ENCODE measurements at places on chromosomes 2 and 18.
A peak's percentile ranks its signal among the peaks of the same experiment; 100 is the strongest.

GRCh38 chr2:80141007-80141726 is 163.4 kb downstream of the LRRTM1 start:
- DNase-seq: no peak

DNA sequence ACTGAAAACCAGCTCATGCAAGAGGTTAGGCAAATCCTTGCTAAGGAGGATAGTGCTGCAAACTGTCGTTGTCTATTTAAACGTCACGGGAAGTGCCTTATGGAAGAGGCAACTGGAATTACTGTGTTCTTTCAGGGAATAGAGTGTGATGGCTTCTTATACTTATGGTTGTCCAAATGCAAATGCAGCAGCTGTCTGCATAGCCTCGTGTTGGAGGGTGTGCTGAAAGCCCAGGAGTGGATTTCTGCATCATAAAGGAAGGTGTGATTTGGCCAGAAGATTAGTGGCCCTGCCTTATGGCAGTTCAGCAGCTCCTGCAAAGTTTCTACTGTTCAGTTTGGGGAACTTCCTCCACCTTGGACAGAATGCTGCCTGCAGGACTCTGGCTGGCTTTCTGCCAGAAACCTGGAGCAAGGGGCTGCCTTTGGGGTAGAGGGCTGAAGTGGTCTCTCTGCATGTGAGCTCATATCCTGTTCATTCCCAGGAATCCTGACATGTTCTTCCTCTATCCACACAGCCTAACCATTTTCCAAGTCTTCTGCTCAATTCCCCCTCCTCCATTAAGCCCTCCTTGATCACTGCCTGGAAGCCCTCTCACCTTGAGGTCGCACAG is 321.2 kb upstream of the CXCR4 start:
- DNase-seq: no peak

DNA sequence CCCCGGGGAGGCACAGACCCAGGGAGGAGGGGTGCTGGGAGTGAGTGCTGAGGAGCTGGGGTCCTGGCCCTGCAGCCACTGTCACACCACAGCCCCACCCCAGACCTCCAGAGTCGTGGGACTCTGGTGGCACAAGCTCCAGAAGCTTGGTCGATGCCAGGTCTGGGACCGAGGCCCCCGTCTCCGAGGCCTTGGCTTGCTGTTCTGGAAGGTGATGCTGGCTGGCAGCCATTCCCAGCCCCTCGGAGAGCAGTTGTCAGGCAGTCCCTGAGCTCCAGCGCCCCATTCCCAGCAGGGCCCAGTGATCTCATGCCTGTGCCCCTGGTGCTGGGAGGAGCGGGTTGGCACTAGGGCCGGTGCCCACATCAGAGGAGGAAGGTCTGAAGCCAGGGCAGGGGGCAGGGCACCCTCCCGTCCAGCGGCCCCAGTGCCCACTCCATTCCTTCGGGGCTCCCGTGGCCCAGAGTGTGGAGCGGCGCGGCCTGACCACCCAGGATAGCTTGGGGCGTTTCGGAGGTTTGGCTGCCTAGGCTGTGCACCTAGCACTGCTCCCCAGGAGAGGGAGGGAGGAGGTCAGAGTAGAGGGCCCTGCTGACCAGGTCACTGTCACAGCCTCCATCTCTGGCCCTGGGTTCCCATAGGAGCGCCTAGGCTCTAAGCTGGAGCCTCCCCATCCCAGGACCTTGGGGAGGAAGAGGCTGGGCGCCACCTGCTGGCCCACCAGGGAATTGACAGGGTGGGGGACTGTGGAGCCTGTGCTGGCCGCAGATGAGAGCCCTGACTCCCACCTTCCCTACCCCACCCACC is 16.8 kb upstream of the ALPI start:
- no peak for DNase-seq

- DNase-seq: no peak
These were observed 5.1 kb downstream of the EHD3 start for GRCh38 chr2:31238906-31239592.

DNA sequence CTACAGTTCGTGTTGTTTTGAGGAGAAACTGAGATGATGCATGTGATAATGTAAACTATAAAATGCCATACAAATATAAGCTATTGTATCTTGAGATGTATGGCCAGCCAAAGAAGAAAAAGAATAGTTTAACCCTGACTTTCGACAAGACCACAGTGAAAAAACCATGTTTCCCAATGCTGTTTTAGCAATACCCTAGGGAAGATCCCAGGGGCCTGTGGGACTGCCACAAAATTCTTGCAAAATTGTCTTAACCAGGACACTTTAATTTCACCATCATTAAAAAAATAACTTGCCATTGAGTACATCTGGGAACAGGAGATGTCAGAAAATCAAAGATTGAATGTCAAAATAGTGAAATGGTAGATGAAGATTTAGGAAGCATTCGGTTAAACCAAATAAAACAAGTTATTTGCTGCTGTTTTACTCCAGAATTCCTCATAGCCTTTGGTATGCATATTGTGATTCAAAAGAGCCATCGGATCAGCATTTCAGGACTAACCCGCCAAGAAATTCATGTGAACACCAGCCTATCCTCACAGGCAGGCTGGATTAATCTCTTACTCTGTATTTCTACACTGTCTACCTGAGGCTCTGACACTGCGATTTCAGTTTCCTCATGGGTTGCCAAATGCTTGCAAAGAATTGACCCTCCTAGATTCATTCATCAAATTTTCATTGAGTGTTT is 49.0 kb upstream of the SP3 start:
- no peak for DNase-seq

- DNase-seq: no peak
These were observed 45.3 kb downstream of the FBLN7 start for GRCh38 chr2:112183327-112184025.

- DNase-seq: no peak
These were observed 47.8 kb downstream of the SLC4A3 start for GRCh38 chr2:219675221-219675620.

- DNase-seq: peak; percentile 89
These were observed 665.4 kb downstream of the BCL11A start for GRCh38 chr2:59888015-59888414.

- DNase-seq: no peak
These were observed 44.6 kb downstream of the DPP4 start for GRCh38 chr2:162029287-162029901.

DNA sequence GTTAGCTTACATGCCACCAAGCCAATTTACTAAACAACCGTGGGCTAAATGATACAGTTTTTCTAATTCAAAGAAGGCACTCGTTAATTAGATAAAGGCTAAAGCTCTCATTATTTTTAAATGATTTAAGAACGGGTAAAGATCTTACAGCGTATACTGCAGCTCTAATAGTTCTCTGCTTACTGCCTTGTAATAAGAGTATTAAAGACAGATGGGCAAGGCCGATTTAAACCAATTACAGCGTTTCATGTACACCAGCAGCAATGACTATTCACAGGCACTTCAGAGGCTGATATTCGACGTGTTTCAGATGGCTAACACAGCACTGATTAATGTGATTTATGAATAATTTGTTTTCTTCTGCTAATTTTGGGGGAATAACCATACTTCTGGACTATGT is 259.3 kb downstream of the ZNF407 start:
- no peak for DNase-seq

DNA sequence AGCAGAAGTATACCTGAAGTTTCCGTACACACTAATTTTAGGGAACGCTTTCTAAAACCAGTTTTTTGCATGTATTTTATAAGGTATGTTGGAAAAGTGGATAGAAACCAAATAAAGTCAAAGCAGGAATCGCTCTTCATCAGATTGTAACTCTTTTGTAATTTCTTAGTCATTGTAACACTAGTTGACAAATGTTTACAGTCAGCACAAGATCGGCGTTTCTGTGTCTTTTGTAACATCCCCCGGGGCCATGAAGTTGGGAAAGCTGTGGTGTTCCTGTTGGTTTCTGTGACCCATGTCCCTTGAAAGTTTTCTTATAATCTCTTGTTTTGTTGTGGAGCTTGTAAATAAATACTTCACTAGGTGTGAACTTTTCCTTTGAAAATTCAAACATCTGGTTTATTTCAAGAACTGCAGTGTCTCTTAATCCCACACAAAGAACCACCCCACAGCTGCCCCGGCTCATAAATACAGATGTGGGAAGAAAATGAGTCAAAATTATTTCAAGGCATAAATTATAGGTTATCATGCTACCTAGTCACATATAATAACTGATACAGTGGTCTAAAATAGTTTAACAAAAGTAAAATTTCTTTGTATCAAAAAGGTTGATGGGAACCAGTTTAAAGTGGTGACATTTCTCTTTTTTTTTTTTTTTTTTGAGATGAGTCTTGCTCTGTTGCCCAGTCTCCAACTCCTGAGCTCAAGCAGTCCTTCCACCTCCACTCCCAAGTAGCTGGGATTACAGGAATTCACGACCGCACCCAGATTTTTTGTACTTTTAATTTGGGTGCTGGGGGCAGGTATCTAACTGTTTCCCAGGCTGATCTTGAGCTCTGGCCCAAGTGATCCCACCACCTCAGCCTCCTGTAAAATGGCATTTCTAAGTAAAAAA is 751 bp upstream of the NMI start:
- DNase-seq: peak; percentile 11

DNA sequence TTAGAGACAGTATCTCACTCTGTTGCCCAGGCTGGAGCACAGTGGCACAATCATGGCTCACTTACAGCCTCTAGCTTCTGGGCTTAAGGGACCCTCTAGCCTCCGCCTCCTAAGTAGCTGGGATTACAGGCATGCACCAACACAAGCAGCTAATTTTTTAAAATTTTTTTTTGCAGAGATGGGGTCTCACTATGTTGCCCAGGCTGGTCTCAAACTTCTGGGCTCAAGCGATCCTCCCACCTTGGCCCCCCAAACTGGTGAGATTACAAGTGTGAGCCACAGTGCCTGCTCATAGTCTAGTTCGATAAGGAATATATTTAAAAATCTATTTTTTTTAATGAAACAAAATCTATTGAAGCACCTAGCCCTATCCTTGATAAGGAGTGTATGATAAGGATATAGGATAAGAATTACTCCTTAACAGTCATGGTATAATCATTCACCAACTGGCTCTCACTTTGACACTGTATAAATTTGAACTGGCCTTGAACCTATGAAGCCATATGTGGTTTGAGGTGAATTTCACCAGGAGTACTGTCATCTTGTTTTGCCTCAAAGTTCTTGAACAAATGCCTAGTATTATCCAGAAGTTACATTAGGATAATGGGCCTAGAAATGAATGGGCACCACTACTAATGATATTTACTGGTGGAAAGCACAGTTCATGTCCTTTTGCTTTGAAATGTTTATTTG is 71.1 kb downstream of the EXOC6B start:
- no peak for DNase-seq

GRCh38 chr18:5478261-5478660 is 65.5 kb downstream of the EPB41L3 start:
- DNase-seq: no peak

- DNase-seq: peak; percentile 61
These were observed 697 bp downstream of the KCMF1 start for GRCh38 chr2:84971510-84972206.

GRCh38 chr2:156517419-156517818 is 81.2 kb downstream of the GPD2 start:
- no peak for DNase-seq

DNA sequence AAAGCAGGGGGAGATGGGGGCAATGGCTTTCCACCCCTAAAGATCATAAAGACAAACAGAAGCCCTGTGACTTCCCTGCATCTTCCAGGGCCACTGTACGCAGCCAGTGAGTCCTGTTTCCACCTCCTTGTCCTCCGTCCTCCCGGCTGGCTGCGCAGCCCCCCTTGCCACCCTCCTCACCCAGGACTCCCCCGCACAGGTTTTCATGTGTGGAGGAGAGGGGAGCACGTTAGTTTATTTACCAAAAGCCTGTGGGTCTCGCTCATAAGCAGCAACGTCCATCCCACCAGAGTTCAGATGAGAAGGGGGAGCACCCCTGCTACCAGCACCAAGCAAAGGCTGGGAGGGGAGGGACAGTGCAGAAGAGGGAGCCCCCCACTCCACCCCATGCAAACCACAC is 11.7 kb downstream of the CYP26B1 start:
- no peak for DNase-seq

GRCh38 chr2:65579506-65580235 is 147.3 kb upstream of the SPRED2 start:
- DNase-seq: no peak

- no peak for DNase-seq
These were observed 25.7 kb downstream of the SLC4A1AP start for GRCh38 chr2:27689424-27689823.

DNA sequence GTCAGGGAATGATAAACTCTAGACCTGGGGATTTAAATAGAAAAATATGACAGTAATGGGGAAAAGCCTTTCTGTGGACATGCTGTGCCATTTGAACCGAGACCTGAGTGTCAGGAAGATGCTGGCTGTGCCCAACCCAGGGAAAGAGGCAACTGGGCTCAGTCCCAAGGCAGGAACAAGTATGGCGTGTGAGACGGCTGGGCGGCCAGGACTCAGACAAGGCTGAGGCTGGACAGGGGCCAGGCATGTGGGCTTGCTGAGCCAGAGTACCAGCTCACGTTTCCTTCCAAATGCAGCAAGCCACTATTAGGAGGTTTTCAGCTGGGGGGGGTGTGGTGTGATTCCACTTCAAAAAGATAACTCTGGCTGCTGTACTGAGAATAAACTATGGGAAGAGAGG is 92.4 kb downstream of the INPP5D start:
- no peak for DNase-seq

- DNase-seq: peak; percentile 21
These were observed 40.1 kb upstream of the AKAIN1 start for GRCh38 chr18:5237083-5237722.

DNA sequence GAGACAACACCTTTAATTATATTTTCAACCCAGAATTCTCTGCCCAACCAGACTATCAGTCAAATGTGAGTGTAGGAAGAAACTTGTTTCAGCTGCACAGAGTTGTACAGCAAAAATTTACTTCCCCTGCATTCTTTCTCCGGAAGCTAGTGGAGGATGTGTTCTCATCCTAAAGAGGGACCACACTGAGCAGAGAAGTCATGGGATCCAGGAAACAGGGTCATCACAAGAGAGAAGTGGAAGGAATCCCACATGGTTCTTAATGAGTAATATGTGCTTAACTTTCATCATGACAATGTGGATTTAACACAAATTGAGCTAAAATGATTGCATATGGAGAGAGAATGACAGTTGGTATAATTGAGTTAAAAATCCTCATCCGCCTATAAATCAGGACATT is 78.2 kb downstream of the INPP4A start:
- DNase-seq: no peak

GRCh38 chr18:44790860-44791259 is 110.2 kb downstream of the SETBP1 start:
- DNase-seq: no peak

Measured in MM.1S (cell line).